ENCODE measurements at places on chromosomes 2 and 18.

- DNase-seq: no peak
Observed at GRCh38 chr2:162838136-162838497, 450 bp downstream of the KCNH7 start.

DNA sequence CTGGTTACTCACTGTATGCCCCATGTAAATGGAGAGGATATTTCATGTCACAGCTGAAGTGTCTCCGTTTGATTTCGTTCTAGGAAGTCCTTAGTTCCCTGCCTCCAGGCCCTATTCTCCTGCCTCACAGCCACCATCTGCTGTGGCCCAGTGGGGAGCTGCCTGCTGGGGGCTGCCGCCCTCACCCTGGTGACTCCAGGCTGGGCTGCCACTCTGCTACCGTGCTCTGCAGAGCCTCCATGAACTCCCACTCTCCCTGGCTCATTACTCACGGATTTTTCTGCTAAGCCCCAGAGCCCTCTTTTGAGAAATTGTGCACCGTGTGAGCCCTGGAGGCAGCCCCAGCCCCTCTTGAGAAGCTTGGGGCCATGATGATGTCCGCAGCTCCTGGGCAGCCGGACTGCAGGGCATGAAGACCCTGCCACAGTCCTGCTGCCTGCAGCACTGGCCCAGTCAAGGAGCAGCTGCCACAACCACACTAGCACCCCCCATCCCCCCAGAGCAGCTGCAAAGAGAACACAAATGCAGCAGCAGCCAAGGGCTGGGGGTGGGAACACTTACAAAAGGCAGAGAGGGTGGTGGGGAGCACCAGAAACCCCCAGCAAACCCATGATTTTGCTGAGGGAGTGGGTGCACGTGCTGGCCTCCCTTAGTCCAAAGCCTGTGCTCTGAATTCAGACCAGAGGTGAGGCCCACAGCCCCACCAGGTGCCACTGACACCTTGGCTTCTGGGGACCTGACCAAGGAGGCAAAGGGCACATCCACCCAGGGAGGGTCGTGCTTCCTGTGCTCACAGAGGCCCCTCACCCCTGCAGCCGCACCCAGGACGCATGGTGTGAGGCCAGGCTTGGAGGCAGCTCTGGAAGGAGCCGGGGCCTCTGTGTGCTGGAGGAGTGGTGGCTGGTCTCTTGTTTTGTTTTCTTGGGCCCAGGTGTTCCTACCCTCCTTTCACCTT, 270.2 kb upstream of the RAB6C start:
- no peak for DNase-seq

DNA sequence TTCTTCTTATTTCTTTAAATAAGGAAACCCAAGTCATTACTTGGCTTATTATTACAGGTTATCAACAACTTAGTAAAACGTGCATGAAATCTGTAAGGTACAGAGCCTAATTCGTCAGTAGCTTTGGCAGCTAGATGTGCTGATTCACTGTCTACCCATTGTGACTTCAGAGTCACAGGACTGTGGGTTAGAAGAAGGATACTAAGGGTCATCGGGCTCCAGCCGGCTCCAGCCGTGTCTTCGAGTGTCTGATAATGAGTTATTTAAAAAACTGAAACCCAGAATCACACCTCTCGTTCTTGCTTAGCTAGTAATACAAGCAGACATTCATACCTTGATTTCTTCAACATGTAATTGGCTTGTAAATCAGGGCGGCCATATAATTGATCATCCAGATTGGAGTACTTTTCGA, 170.5 kb downstream of the FMNL2 start:
- no peak for DNase-seq

DNA sequence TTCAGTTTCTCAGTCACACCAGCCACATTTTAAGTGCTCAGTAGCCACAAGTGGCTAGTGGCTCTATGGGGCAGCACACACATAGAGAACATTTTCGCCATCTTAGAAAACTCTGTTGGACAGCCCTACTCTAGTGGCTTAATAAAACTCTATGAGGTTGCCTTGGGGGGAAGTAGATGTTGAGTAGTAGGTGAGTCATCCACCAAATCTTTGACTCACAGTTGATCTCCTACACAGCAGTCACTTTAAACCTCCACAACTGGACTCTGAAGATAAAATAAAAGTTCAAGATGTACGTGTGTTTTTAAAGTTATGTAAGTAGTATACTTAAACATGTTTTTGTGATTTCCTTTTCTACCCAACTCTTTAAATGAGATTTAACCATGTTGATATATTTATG, 379.0 kb downstream of the SETBP1 start:
- DNase-seq: no peak

- DNase-seq: no peak
Observed at GRCh38 chr18:25180973-25181548, 170.9 kb downstream of the ZNF521 start.

- DNase-seq: no peak
Observed at GRCh38 chr2:176118601-176119339, 2.2 kb downstream of the HOXD10 start.

GRCh38 chr2:33730804-33731203, 131.7 kb upstream of the FAM98A start:
- no peak for DNase-seq

GRCh38 chr2:160352500-160352899, 141.1 kb downstream of the RBMS1 start:
- DNase-seq: no peak

DNA sequence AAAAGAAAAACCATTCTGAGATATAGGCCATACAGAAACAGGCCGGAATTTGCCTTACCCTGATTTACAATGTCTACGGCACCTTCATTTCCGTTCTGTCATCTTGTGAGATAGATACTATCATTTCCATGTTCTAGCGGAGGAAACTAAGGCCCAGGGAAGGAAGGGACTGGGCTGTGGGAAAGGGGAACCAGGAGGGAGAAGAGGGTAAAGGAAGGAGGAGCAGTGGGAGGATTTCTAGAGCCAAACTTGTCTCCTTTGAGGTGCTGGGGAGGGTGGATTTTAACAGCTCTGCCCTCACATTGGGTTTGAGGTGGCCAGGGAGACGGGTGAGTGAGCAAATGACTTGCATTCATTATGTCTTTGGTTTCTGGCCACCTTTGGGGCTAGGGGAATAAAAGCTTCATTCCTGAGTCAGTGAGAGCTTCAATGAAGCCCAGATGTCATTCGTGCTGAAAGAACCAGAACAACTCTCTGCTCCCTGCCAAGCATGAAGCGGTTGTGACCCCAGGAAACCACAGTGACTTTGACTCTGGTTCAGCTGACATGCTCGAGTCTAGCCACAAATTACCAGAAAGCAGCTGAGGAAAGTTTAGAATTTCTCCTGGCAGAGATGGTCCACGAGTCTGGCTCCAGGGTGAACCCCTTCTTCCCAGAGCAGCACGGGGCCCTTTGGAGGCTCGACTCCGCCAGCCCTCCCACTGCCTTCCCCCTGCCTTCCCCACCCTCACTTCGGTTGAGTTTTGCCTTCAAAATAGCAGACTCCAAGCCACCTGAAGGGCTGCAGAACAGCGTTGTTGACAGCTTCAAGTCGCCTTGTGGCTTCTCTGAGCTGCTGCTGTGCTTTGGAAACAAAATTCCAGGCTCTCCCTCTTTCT, 3.8 kb downstream of the ACTG2 start:
- DNase-seq: no peak

DNA sequence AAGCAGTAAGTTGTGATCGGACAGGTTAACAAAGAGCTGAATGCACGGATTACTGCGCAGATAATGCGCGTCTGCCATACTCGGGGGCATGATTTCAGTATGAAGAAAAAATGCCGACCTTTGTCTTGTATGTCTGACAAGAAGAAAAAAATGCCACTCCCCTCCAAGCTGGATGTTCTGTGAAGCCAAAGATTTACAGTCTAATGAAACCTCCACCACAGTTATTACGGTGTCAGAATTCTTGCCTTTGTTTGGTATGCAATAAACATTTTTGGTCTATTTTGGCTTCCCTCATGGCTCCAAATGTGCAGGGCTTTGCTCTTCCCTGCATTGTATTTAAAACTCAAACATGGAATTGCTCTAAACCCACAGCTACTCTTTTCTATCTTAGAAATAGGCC, 72.2 kb upstream of the THUMPD2 start:
- no peak for DNase-seq

DNA sequence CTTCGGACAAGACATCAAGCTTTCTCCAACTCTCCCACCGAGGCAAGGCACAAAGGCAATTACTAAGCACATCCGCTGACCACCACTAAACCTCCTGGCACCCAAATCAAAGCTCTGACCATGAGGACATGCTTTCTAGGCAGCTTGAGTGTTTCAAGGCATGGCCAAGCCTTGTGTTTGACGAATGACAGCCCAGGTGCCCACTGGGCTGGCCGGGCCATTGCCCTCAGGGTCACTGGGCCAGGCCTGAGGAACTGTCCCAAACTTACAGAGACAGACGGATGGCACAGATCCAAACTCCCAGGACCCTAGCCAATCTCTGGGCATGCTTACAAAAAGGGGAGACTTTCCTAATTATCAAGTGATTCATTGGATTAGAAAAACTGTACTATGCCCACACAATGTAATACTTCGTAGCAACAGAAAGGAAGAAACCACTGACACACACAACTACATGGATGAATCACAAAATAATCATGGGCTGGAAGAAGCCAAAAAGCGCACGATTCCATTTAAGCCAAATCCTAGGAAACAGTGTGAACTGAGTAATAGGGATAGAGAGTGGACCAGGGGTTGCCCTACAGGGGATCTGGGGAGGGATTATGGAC, 20.2 kb downstream of the CRACDL start:
- DNase-seq: no peak

GRCh38 chr2:7264791-7265190, 347.6 kb downstream of the RNF144A start:
- DNase-seq: no peak

DNA sequence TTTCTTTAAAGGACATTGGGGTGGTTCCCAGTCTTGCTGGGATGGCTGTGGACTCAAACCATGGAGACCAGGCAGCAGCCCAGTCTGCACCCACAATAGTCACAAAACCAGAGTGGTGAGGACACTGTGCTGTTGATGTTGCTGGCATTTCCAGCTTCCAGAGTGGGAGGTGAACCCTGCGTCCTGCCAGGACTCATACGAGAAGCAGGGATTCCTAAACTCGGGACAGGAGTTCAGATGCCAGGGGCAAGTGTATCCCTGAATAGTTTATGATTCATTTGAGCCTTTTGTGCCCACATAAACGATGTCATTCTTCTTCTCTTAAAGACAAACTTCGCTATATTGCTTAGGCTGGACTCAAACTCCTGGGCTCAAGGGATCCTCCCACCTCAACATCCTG, 62.8 kb downstream of the TCF7L1 start:
- DNase-seq: peak; percentile 13

DNA sequence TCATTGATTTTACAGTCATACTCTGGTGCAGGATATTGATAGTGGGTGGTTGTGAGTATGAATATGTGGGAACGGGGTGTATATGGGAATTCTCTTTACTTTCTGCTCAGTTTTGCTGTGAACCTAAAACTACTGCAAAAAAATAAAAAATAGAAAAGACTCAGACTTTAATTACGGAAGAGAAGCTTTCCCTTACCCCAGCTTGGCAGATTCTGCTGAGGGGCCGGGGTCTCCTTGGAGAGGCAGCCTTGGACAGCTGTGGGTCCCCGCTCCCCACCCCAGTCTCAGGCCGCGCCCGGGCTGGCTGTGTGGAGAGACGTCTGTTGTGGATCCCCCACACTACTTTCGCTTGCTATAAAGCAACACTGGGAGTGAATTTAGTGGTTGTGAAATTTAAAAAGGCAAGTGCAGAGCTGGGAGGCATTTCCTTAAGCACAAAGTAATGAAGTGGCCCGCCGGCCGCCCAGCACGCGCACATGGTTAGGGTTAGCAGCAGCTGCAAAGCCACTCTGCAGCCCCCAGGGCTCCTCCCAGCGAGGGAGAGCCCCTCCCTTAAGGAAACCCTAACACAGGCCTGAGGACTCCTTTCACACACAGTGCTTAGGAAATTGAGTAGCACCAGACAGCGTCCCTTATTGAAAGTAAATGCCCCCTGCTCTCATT, 102.4 kb downstream of the DDX1 start:
- DNase-seq: no peak

DNA sequence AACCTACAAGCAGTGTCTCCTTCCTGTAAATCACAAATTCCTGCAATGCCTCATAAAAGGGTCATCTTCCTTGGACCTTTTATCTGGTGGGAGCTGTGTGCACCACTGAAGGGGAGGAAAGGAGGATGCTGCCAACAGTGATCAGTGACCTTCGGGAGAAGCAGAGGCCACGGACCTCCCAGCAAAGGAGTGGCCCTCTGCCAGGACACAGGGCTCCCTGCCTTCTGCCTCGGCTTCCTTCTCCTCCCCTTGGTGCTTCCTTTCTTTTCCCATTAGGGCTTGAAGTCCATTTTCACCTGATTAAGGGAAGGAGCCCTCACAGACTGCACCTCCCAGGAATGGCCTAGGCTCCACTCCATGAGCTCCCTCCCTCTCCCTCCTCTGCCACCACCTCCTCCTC, 85.3 kb upstream of the ITGA6 start:
- no peak for DNase-seq

GRCh38 chr2:7744827-7745226, 827.6 kb downstream of the RNF144A start:
- DNase-seq: no peak

DNA sequence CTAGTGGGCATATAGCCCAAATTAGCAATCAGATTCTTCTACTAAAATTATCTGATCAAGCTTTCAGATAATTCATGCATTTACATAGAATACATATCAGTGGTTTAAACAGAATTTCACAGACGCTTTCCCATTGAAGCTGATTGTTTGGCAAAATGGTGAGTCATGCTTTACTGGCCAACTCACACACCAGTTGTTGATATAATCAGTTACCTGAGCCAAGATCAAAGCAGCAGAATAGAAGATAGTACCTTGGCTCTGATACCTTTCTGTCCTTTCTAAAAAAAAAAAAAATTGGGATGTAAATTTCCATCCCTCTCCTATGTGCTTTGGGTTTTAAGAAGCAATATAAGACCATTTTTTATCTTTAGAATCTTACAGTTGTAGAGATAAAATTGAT, 178.0 kb downstream of the MCFD2 start:
- no peak for DNase-seq

GRCh38 chr18:12015416-12016062, 34.2 kb downstream of the IMPA2 start:
- no peak for DNase-seq

GRCh38 chr2:144595686-144596072, 75.8 kb upstream of the ZEB2 start:
- no peak for DNase-seq

DNA sequence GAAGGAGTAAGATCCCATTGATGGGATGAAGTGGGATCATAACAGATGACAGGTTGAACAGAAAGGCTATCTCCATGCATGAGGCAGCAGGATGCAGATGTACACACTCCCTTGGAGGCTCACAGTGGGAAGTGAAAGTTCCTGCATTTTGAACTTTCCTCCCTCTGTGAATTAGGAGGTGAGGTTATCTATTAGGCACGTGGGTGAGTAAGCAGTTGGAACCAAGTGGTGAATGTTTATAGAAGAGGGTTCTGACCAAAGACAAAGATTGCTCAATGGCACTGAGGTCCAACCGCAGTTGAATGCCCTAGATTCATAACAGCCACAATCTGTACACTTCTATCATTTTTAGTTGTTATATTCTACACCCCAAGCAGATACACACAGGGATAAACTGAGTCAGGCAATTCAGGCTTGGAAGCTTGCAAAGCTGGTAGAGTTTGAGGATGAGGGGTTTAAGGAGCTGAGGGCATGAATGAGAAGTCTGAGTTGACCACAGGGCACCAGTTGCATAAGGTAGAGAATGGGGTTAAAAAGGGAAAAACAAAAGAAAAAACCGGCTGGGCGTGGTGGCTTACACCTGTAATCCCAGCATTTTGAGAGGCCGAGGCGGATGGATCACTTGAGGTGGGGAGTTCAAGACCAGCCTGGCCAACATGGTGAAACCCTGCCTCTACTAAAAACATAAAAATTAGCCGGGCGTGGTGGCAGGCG, 7.1 kb upstream of the KCMF1 start:
- no peak for DNase-seq

Data from suprapubic skin (tissue), 4 donors.